Activated CD4-positive, alpha-beta T cell treated with anti-CD3 and anti-CD28 coated beads, Interleukin-2, Interleukin-6, amounts not matched to agents 100 ng/mL and 50 ng/mL, durations not matched to agents 16 hours and 8 hours (primary cell): ENCODE measurements at places on chromosomes 1 and 21.

GRCh38 chr1:194004146-194004545 lies 817.7 kb upstream of the B3GALT2 start:
- no peak for DNase-seq

- DNase-seq, result no peak
These were observed 976 bp downstream of the SSBP3 start for GRCh38 chr1:54404939-54405897.

GRCh38 chr1:41319807-41320711 lies 41.2 kb upstream of the FOXO6 start:
- no peak for DNase-seq

DNA sequence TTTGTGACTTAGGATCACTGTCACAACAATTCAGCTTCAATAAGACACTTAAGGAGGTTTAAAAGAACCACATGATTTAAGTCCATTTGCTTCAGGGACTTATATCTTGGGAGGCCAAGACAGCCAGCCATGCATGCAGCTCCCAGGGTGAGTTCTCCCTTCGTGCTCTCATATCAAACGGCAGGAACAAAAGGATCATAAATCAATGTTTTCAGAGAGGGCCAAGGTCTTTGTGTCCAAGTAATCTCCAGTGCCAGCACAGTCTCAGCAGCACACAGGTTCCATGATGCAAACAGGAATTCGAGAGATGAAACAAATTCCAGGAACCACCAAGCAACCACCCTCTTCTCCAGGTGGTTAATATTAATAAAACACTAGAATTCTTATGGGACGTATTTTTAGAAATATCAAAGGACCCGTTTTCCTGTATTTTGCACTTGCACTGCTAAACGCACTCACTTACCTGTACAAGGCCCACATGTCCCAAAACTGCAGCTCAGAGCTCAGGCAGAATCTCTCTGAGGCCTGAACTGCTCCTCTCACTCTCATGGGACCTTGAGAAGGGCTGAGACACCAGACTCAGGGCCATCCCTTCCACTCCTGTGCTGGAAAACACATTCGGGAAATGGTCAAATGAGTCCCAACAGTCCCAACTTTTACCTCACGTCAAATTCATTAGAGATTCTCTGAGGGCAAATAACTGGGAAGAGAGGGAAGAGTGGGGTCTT lies 100.0 kb upstream of the RAB4A start:
- DNase-seq, result no peak

GRCh38 chr1:51878308-51878615 lies 265 bp downstream of the NRDC start:
- no peak for DNase-seq

- DNase-seq, result no peak
These were observed 69.4 kb downstream of the SLC30A10 start for GRCh38 chr1:219858980-219859379.

DNA sequence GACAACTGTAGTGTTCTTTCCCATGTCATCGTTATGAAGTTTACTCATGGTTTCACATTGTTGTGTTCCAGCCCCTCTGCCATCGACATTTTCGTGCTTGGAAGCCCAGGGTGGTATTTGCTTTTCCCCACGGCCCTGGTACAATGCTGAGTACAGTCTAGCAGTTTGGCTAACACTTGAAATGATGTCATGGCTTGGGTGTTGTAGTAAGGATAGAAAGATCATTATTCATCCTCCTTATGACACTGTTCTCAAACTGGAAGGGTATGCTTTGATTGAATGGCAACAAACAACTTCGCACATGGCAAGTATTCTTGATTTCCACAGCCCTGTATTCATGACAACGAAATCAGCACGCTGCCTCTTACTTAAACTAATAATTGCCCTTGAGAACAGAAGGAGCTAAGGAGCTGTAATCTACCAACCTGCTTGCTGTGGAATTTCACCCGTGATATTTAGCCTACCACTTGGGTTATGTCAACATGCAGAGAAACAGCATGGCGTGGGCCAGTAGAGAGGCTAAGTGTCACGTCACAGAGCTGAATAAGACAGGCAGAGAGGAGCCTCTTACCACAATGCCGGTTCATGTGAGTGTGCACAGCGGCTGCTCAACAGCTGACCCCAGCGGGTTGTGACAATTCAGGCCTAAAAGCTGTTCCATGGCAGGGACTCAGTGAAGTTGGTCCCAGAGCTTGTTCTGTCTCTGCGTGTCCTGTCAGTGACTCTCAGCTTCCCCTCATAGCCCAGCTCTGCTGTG lies 73.9 kb downstream of the KCNJ6 start:
- no peak for DNase-seq

DNA sequence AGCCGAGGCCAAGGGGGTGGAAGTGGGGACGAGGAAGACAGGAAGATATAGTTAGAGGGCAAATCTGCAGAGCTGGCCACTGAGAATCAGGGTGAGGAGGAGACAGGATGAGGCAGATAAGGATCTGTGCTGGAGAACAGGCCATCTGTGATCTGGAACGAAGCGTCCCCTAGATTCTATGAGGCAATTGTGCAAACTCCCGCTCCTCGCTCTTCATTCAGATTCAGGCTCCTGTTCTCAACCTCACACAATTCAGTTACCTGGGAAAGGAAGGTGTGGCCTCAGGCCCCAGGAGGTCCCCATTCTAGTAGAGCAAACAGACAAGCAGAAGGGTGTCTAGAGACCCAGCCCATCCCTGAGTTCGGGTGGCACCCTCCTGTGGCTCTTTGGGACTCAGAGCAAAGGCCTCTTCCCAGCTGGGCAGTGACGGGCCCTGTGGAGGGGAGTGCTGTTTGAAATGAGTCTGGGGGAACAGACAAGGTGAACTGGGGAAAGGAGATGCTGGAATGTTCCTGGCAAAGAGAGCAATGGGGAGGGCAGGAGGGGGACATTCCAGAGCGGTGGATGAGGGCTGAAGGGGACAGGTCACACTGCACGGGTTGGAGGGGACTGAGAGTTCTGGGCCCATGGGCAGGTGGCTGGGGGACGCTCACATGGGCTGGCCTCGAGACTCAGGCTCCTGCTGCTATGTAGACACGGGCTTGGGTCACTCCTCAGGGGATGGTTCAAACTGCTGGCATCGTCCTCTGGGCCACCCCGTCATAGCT lies 39.9 kb upstream of the AJAP1 start:
- DNase-seq, result no peak

DNA sequence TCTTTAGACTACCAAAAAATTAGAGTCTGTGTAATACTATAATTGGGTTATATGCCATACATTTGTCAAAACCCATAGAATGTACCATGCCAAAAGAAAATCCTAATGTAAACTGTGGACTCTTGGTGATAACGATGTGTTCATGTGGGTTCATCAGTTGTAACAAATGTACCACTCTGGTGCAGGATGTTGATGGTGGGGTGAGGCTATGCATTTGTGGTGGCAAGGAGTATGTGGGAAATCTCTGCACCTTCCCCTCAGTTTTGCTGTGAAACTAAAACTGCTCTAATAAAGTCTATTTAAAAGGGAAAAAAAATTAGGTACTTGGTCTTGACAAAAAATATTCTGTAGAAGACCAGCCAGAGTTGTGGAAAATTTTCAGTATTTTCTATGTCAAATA lies 43.4 kb downstream of the INKA2 start:
- no peak for DNase-seq

- no peak for DNase-seq
These were observed 6.4 kb downstream of the BCAR3 start for GRCh38 chr1:93675271-93675670.

GRCh38 chr1:184418652-184419349 lies 32.0 kb downstream of the C1orf21 start:
- no peak for DNase-seq

- no peak for DNase-seq
These were observed 6.7 kb downstream of the CSF3R start for GRCh38 chr1:36475910-36476604.

DNA sequence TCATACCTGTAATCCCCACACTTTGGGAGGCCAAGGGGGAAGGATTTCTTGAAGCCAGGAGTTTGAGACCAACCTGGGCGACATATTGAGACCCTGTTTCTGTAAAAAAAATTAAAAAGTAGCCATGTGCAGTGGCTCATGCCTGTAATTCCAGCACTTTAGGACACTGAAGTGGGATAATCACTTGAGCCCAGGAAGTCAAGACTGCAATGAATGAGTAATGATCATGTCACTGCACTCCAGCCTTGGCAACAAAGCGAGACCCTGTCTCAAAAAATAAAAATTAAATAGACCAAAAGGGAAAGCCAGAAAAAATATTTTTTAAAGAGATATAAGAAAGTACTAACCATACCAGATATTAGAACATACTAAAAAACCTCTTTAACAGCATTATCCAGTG lies 44.7 kb upstream of the LYPLAL1 start:
- DNase-seq, result no peak

DNA sequence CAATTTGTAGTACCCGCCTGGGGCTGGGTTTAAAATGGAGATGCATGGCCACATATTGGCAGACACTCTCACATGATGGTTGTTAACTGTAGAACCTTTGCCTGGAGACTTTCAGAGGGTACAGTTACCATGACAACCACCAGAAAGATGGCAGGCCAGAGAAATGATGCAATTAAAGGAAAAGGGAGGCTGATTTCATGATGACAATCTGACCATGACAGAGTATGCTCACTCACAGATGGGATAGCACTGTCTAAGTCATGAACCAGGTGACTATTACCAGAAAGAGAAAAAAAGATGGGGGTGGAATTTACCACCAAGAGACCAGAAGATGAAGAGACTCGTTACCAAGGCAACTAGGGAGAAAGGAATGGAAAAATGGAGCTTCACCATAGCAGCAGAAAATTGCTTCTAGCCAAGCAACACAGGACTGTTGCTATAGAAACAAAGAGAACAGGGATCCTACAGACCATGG lies 3.5 kb upstream of the TRIT1 start:
- peak; percentile 36 for DNase-seq

DNA sequence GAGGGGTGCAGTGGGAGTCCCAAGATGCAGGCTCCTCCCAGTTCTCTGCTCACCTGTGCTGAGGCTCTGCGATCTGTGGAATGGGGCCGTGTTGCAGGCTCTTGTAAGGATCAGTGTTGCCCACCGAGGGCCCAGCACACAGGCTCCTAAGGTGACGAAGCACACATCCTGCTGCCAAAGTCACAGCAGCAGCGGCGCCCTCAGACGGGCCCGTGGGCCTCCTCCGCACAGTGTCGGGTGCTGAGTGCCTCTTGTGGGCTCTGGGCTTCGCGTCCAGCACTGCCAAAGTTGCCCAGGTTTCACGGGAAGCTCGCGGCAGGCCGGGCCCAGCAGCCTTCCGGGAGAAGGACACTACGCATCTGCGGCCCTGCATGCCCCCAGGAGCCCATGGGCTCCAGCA lies 72.1 kb upstream of the ABCG1 start:
- DNase-seq, result no peak

GRCh38 chr1:172040466-172040865 lies 199.2 kb downstream of the DNM3 start:
- DNase-seq, result no peak

DNA sequence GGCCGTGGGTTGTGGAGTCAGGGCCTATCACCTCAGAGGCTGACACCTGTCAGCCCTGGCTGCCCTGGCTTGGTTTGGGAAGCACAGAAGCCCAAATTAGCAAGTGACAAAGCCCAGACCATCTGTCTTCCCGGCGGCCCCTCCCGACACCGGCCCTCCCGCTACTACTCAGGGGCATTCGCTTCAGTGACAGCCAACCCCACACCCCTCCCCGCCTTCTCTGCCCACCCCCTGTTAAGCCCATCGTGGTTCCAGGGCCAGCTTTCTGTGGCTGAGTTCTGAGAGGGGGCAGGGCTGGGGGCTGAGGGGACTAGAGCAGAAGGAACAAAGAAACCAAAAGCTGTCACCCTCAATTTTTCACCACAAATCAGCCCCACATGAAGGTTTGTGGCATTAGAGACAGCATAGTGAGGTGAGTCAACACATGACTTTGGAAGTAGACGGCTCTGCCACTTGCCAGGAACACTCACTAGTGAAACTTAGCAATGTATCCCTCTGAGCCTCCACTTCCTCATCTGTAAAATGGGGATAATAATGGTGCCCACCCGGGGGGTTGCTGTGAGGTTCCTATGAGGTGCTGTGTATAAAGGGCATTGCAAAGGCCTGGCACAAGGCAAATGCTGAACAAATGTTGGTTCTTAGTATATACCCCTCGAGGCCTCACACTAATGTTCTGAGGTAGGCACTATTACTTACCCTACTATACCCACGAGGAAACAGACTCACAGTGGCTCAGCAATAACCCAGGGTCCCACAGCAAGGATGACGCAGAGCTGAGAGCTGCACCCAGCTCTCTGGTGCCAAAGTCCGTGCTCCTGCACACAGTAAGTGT lies 5.2 kb upstream of the TNNI1 start:
- DNase-seq, result no peak

- DNase-seq, result no peak
These were observed 130.9 kb upstream of the SAMSN1 start for GRCh38 chr21:14677013-14677412.

DNA sequence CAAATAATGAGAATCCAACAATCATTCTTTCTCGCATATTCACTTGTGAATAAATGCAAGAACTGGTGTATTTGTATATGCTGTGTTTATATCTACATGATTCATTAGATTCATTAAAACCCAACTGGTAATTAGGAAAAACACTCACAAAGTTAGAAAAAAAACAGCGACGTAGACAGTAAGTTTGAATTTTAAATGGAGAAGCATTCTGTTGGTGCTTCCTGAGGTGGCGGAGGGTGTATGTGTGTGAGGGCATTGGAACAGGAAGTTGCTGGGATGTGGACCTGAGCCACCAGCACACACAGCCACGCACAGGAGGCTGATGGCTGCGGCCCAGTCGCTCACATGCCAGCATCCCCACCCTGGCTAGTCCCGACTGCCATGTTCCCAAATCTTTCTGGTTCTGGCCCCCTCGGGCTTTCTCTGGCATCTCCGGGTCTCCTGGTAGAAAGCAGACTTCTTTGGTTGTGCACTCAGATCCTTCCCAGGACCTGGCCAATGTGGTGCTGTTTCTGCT lies 121.6 kb upstream of the IRF2BP2 start:
- DNase-seq, result peak; percentile 70

DNA sequence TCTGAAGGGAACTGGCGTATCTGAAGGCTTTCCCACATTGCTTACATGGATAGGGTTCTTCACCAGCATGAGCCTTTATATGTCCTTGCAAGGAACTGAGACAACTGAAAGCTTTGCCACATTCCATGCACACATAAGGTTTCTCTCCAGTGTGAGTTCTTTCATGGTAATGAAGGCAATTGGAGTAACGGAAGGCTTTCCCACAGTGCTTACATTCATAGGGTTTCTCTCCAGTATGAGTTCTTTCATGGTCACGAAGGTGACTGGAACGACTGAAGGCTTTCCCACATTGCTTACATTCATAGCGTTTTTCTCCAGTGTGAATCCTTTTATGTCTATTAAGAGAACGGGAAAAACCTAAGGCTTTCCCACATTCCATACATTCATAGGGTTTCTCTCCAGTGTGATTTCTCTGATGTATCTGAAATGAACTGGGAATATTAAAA lies 15.0 kb downstream of the ZNF124 start:
- no peak for DNase-seq

GRCh38 chr1:170445096-170445495 lies 86.9 kb upstream of the GORAB start:
- no peak for DNase-seq
